Testis (tissue), 5 donors: ENCODE measurements at places on chromosomes 4 and X. TPM values are rescaled to one million over a fixed set of nuclear protein-coding genes. Genes with fewer than 3 reads are reported as not detected.

DNA sequence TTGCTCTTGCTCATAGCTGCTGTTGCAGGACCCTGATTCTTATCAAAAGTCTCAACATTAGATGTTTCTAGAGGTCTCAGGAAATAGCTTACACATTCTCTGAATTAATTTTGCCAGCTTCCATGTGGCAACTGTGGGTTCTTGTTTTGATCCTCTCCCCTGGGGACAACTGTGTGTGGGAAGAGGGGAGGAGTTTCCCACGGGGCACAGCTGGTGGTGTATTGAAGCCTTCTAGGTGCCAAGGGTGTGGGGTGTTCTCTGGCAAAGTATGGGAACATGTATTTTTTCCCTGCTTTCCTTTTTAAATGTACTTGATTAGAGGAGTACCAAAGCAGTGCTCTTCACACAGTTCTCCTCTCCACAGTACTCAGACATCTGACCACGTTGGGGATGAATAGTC, 212.7 kb downstream of the RPA4 start:
- no peaks in the 10 kb centered on the region for H3K4me1 ChIP-seq
- no peak overlapping the region for H3K27ac ChIP-seq
- no peaks in the 10 kb centered on the region for H3K36me3 ChIP-seq
- no peak overlapping the region for H3K4me3 ChIP-seq
- no peaks in the 10 kb centered on the region for H3K27me3 ChIP-seq
- DNase-seq: no peak

- no peaks in the 10 kb centered on the region for H3K27me3 ChIP-seq
- no peak overlapping the region for H3K27ac ChIP-seq
- no peak for DNase-seq
- H3K4me3 ChIP-seq: no peak overlapping the region
- no peaks in the 10 kb centered on the region for H3K36me3 ChIP-seq
- peaks cover 14% of the 10 kb centered on the region for H3K4me1 ChIP-seq
Observed at GRCh38 chr4:25076625-25077398, 46.1 kb upstream of the LGI2 start.

DNA sequence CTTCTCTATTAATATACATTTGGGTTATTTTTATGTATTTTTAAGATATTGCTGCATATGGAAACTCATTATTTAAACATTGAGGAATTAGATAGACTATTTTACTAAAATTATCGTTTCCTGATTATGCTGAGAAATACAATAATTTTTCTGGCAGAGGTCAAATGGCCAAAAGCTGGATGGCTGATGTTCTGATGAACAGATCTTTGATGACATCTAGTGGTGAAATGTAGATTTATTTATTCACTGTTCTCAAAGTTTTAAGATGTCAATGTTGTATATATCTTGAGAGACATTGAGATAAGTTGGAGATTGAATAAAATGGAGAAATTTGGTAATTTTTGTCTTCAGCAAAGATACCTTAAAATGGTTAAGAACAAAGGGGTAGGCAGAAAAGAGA, 96.2 kb downstream of the UGT8 start:
- H3K4me3 ChIP-seq: no peak overlapping the region
- no peaks in the 10 kb centered on the region for H3K4me1 ChIP-seq
- no peaks in the 10 kb centered on the region for H3K36me3 ChIP-seq
- no peak for DNase-seq

- H3K36me3 ChIP-seq: no peaks in the 10 kb centered on the region
- H3K4me3 ChIP-seq: no peak overlapping the region
- DNase-seq: no peak
- H3K27ac ChIP-seq: no peak overlapping the region
Observed at GRCh38 chr4:101693842-101694398, 96.6 kb upstream of the BANK1 start.

DNA sequence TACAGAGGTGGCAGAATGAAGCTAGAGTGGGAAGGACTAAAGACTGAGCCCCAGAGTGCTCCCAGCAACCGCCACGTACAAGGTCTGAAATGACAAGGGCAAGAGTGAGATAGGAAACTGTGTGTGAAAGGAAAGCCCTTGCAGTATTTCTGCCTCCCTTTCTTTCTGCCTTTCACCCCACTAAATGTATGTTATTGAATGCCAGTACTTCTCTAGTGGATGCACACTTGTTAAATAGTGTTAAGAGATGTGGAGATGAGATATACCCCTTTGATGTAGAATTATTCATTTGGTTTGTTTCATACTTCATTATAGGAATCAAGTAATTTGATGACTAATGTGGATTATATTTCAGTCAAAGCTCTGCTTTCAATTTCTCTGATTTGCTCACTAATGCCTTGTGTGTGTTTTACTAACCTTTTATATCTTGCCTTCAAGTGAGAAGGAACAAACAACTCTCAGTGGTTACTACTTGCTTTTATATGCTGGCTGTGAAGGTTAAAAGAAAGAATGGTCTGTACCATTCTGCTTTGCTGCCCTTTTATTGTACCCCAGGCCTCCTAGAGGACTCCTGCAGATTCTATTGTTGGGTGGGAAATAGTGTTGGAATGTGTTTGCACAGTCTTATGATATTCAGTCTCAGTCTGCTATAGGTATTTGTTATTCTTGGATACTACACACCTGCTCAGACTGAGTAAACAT, 8.0 kb upstream of the ANXA3 start:
- peaks cover 3% of the 10 kb centered on the region for H3K4me1 ChIP-seq
- H3K27me3 ChIP-seq: no peaks in the 10 kb centered on the region
- H3K36me3 ChIP-seq: no peaks in the 10 kb centered on the region
- no peak overlapping the region for H3K4me3 ChIP-seq
- DNase-seq: no peak

- no peak overlapping the region for H3K27ac ChIP-seq
- H3K4me3 ChIP-seq: no peak overlapping the region
- H3K4me1 ChIP-seq: no peaks in the 10 kb centered on the region
- H3K36me3 ChIP-seq: no peaks in the 10 kb centered on the region
- H3K27me3 ChIP-seq: no peaks in the 10 kb centered on the region
Observed at GRCh38 chrX:49912861-49913260, 9.5 kb upstream of the CLCN5 start.

DNA sequence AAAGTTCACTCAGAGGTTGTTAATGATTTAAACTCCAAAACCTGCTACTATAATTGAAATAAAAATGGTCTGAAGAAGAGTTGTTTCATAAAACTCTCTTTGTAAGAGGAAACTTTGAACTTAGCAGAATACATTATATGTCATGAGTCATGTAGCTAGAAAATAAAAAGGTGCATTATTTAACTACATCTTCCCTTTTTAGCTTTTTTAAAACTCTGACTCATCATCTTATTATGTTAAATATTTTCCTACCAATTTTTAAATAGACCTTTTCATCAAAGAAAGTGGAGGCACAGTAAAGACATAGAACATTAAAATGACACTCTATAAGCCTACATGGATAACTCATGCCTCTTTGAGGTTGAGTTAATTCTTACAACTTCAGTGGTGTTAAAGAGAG, 1.2 kb upstream of the ZNF827 start:
- no peaks in the 10 kb centered on the region for H3K27me3 ChIP-seq
- H3K36me3 ChIP-seq: no peaks in the 10 kb centered on the region
- DNase-seq: no peak
- peaks cover 6% of the 10 kb centered on the region for H3K4me1 ChIP-seq
- no peak overlapping the region for H3K4me3 ChIP-seq
- H3K27ac ChIP-seq: no peak overlapping the region

DNA sequence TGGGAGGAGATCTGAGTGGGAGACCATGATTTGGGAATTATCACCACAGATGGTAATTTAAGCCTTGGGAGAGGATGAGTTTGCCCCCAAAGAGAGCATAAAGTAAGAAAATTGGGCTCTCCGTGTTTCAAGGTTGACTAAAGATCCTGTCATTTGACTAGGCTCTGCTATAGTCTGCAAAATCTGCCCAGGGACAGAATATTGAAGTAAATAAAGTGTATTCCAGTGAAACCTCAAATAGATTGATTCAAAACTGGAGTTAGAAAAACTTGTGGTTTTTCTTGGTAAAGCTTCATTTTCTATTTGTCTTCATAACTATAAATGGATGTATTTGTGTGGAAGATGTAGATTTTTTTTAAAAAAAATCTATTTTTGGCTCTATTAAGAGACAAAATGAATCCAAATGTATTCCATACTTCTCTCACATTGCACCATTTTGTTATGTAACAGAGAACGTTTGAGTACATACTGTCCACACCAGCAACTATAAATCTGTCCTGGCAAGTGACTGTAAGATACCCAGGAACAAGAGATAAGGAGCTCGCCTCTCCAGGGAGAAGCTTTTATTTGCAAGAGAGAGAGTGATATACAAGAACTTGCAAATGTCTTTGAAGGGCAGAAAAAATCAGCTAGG, 170.2 kb downstream of the CBR4 start:
- peaks cover 38% of the 10 kb centered on the region for H3K4me1 ChIP-seq
- H3K27me3 ChIP-seq: no peaks in the 10 kb centered on the region
- H3K36me3 ChIP-seq: no peaks in the 10 kb centered on the region

- H3K4me1 ChIP-seq: no peaks in the 10 kb centered on the region
- no peak for DNase-seq
- H3K27ac ChIP-seq: no peak overlapping the region
- H3K4me3 ChIP-seq: no peak overlapping the region
- H3K36me3 ChIP-seq: no peaks in the 10 kb centered on the region
Observed at GRCh38 chr4:137389911-137390520, 142.3 kb downstream of the PCDH18 start.

DNA sequence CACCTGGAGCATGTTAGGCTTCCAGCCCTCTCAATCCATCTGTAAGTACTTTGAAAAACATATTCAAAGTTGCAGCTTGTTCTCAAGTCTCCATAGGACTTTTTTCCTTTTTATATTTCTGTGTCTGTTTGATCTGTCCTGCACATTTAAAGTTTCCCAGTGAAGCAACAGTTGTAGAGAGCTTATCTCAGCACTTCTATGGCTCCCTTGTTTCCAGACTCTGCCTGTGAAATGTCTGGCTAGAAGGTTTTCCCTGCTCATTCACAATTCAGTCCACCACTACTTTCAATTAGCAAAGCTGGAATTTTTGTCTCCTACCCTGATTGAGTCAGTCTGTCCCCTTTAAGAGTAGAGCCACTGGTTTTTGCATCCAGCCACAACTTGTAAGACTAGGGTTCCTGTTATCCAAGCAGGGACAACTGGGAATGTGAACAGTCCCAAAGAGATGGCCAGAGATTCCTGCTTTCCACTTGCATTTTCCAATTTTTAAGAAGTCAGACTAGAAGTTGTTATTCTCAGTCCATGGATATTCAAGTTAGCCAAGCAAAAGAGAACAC, 116.1 kb downstream of the GASK1B start:
- H3K4me3 ChIP-seq: no peak overlapping the region
- no peaks in the 10 kb centered on the region for H3K27me3 ChIP-seq
- H3K4me1 ChIP-seq: peaks cover 2% of the 10 kb centered on the region
- no peak overlapping the region for H3K27ac ChIP-seq

DNA sequence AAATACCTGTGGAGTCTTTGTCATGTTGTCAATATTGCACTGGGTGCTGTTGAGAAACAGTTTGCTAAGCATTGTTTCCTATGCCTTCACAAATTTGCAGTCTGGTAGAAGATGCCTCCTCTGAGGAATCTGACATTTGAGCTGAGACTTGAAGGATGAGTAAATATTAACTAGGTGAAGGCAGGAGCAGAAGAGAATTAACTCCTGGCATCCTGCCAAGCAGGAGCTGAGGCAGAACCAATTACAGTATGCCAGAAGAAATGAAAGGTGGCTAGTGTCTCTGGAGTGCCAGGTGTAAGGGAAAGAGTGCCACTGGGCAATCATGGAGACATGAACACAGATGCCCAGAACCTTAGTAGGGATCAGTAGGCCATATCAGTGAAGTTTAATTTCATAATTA, 1778.2 kb upstream of the PCDH10 start:
- H3K4me1 ChIP-seq: no peaks in the 10 kb centered on the region
- no peak for DNase-seq
- no peaks in the 10 kb centered on the region for H3K27me3 ChIP-seq
- H3K4me3 ChIP-seq: no peak overlapping the region
- H3K36me3 ChIP-seq: no peaks in the 10 kb centered on the region

DNA sequence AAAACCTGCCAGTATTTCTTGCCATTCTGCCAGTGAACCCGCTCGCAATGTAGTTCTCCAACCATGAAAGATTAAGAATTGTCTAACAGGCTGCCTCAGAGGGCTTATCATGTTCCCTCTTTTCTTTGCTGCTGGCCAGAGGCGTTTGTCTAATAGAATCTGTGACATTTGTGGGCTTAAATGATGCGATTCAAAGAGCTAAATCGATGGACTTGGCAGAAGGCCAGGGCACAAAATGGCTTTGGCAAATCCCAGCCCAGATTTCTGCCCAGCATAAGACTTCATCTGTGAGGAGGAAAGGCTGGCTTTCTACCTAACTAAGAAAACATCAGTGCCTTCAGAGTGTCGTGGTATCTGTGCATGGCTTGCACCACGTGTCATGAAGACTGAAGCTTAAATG, 79.9 kb downstream of the TRPC5OS start:
- no peak overlapping the region for H3K4me3 ChIP-seq
- no peaks in the 10 kb centered on the region for H3K27me3 ChIP-seq
- H3K36me3 ChIP-seq: no peaks in the 10 kb centered on the region
- no peak overlapping the region for H3K27ac ChIP-seq
- DNase-seq: no peak

DNA sequence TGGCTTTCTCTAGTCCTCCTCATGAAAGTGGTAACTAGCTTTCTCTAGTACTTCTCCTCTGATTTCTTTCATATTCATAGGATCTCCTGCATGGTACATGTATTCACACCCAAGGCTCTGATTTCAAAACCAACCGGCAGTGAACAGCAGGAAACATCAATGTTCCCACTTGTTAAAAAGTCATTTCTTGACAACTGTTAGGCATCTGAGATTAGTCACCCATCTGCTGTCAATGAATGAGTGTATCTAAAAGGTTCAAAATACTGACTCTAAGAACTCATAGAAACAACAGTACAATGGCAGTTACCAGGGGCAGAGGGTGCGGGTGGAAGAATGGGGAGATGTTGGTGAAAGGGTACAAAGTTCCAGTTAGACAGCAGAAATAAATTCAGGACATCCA, 31.5 kb upstream of the PUDP start:
- no peaks in the 10 kb centered on the region for H3K4me1 ChIP-seq
- no peak for DNase-seq
- no peaks in the 10 kb centered on the region for H3K36me3 ChIP-seq
- H3K4me3 ChIP-seq: no peak overlapping the region
- H3K27me3 ChIP-seq: no peaks in the 10 kb centered on the region
- H3K27ac ChIP-seq: no peak overlapping the region

GRCh38 chr4:148090503-148091476, 351.4 kb downstream of the NR3C2 start:
- H3K27me3 ChIP-seq: no peaks in the 10 kb centered on the region
- no peak overlapping the region for H3K4me3 ChIP-seq
- H3K4me1 ChIP-seq: no peaks in the 10 kb centered on the region

DNA sequence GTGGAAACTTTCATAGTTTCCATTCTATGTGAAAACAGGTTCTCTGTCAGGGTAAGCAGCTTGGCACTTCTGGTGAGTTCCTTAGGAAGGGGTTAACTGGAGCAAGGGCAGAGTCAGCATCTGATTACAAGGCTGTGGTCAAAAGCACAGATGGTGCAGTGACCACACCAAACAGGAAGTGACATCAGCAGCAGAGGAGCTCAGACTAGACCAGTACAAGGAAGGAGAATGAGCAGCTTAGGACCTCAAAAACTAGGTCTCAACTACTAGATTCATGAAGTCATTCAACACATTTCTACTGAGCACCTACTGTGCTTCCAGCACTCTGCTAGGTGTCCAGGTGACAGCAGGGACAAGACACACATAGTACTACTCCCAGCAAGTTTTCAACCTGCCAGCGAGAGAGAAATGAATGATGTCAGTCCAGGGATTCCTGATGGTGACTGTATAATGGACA, 130.2 kb downstream of the AMELX start:
- no peaks in the 10 kb centered on the region for H3K4me1 ChIP-seq
- no peaks in the 10 kb centered on the region for H3K36me3 ChIP-seq
- no peak overlapping the region for H3K27ac ChIP-seq
- DNase-seq: no peak
- no peaks in the 10 kb centered on the region for H3K27me3 ChIP-seq
- no peak overlapping the region for H3K4me3 ChIP-seq

The SPCS3 gene
- total RNA-seq: 26.6 TPM

The ETNPPL gene
- total RNA-seq: 2.0 TPM

The MSX1 gene
- 0.99 TPM for total RNA-seq

The UGT2A3 gene
- not detected for total RNA-seq
